Head of caudate nucleus (tissue), 42 donors: ENCODE measurements at places on chromosomes 11 and 22.

DNA sequence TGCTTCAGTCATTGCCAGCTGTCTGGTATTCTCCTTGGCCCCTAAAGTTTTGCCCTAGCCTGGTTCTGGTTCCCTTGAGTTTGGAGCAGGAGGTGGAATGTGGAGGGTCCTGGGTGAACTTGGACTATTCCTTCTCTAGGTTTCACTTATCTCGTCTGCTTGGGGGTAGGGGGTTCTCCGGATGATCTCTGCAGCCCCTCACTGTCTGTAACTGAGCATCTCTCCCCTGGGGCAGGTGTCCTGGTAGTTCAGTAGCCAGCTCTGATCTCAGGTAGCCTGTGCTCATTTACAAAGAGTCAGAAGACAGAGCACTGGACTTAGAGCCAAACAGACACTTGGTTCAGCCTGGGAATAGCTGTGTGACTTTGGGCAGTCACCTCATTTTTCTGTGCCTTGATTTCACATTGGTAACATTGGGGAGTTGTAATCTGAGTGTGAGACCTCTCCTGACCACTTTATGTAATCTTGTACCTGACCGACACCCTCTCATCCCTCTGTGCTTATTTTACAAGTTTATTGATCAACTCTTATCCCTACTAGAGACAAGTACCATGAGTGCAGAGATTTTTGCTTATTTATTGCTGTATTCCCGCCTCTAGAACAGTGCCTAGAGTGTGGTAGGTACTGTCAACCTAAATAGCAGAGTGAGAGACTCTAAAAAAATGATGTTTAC is 804 bp downstream of the CCDC134 start:
- DNase-seq = no peak

GRCh38 chr11:115077740-115078139 is 399.4 kb downstream of the NXPE2 start:
- no peak for DNase-seq

GRCh38 chr11:23732026-23732425 is 764.8 kb upstream of the LUZP2 start:
- DNase-seq = no peak

- no peak for DNase-seq
Measured at GRCh38 chr11:12702999-12703453, 28.8 kb downstream of the TEAD1 start.

GRCh38 chr22:46815896-46816731 is 53.7 kb downstream of the TBC1D22A start:
- DNase-seq = no peak

DNA sequence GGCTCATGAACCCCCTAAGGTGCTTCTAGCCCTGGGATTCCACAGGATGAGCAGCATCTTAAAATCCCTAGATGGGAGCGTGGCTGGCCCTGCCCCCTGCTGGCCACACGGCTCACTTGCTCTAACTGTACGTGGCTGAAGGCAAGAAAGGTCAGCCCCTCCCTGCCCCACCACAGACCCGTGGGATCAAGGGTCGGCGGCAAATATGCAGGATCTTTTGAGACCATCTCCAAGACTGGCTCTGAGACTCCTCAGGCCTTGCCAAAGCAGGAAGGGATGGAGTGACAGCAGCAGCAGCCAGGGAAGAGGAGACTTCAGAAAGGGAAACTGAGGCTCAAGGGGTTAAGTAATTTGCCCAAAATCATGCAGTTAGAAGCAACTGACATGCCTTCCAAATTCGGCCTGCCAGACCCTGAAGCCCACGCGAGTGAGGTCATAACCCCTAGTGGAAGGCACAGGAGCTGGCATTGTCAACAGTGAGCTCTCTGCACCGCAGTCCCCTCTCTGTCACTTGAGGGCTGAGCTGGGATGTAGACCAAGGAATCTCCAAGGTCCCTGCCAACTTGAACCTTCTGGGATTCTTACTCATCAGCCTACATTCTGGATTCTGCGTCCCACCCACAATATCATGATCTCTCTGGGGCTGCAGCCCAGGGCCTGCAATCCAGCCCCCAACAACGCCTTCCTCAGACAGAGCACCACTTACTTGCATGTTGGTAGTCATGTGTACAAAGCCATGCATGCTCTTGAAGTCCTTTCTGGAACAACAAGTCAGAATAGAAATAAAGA is 31.4 kb downstream of the CREB3L1 start:
- DNase-seq = peak; percentile 80

GRCh38 chr11:129443276-129443675 is 67.6 kb downstream of the BARX2 start:
- DNase-seq = no peak

- no peak for DNase-seq
Measured at GRCh38 chr11:61080526-61080925, 21.8 kb upstream of the CD5 start.

- no peak for DNase-seq
Measured at GRCh38 chr22:28488825-28489224, 190.8 kb downstream of the TTC28 start.

- DNase-seq = no peak
Measured at GRCh38 chr11:96329855-96330510, 13.0 kb downstream of the MAML2 start.

DNA sequence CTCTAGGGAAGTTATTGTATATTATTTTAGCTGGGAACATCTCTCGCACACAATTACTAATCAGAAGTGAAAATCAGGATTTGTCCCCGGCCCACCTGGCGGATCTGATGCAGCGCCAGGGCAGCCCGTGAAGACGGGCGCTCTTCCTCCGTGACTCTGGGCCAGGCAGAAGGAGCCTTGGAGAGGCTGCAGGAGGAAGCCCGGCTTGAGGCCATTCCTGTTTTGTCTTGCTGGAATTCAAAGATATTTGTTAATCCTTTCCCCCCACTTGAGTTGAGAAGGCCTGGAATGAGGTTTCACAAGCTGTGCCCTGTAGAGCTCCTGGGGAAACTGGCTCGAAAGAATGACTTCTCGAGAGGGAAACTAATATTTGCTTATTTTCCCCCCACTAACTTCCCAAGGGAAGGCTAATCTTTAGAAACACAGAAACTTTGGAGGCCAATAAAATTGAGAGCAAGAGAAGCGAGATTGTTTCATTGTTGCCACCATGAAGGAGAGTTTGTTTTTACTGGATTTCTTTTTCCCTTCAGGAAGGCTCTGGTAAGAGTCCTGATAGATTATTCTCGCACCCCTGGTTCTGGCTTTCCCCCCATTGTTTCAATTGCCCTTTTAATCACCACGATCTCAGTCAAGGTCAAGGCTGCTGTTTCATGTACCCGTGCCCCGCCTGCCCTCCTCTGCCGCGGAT is 92.8 kb upstream of the SEPTIN5 start:
- no peak for DNase-seq
